HS-5 (cell line): ENCODE measurements at places on chromosomes 7 and 10.

DNA sequence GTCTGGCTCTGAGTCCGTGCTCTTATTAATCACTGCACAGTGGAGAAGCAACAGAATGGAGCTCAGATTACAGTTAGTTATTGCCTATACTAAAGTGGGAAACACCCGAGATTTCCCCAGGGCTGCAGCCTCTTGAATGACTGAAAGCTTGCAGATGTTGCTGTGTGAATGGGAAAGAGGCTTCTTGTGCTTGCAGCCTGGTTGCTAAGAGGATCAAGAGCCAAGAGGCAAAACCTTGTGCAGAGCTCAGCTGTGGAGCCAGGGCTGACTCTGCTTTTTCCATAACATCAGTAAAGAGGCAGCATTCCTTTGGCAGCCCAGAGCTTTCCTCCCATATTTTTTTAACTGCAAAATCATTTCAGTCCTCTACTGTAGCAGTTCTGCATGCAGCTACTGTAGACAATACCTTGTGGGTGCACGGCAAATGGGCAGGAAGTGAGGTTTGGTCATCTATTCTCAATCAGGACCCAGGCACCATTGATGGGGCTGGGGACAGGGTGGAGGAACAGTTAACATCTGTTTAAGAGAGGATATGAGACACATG lies 86.5 kb downstream of the RALA start:
- DNase-seq, result no peak

GRCh38 chr10:113175176-113175575 lies 225.1 kb downstream of the TCF7L2 start:
- DNase-seq, result no peak

DNA sequence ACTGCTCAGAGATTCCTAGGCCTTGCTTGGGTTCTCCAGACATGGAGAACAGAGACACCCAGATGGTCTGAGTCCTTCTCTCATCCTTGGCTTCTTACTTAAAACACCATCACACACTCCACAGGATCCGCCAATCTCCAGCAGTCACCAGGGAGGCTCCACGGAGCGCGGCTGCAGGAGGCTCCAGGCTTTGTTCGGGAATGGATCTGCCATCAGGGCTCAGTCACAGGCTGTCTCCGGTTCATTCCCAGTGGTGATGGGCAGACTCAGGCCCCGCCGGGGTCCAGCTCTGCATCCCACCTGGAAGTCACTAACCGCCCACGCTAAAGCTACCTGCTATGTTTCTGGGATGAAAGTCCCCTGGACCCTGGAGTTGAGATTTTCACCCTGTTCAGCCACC lies 312.9 kb downstream of the TCERG1L start:
- no peak for DNase-seq

- no peak for DNase-seq
Measured at GRCh38 chr7:77337456-77337990, 78.6 kb downstream of the GSAP start.

DNA sequence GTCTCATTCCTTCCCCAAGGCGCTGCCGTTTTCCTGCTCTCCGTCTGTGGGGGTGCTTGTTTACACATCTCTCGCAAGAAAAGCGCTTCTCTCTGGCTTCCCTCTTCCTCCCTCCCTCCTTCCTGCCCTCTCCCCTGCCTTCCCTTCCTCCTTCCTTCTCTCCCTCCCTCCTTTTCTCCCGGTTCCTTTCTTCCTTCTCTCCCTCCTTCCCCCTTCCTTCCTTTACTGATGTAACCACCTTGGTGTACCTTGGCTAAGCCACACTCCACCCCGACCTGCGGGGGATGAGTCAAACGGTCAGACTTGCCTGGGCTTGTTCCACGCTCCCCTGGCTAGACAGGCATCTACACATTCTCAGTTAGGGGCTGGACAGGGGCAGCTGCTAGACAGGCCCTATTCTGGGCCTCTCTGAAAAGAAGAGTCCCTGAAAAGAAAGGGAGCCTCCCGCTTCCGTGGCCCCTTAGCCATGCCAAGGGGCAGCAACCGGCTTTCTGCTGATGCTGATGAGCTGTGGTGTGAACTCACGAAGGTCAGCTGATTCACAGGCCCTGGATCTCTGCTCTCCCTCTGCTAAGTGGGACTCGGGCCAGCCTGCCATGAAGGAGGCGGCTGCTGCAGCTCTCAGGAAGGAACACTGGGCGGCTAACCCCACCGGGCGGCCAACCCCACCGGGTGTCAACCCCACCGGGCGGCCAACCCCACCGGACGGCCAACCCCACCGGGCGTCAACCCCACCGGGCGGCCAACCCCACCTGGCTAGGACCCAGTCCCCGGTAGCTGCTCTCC lies 216.8 kb downstream of the TCERG1L start:
- no peak for DNase-seq

DNA sequence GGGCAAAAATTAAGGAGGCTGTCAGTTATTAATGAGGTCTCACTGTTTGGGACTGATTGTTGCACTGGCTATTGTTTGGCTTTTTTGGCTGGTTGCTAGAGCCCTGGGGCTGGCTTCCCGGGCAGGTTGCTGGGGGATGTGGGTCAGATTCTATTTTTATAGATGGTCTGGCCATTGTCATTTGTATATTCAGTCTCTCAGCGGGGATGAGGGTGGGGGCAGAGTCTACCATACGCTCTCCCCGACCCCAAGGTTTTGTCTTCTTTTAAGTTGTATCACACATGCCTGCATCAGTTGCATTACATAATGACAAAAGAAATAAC lies 84.3 kb upstream of the GRB10 start:
- DNase-seq, result no peak

- peak; percentile 9 for DNase-seq
Measured at GRCh38 chr10:61028861-61029361, 84.9 kb upstream of the RHOBTB1 start.

- no peak for DNase-seq
Measured at GRCh38 chr7:156079156-156079555, 266.9 kb upstream of the SHH start.

- DNase-seq, result no peak
Measured at GRCh38 chr7:156039971-156040677, 227.9 kb upstream of the SHH start.

- no peak for DNase-seq
Measured at GRCh38 chr7:32218741-32219288, 148.6 kb upstream of the PDE1C start.

DNA sequence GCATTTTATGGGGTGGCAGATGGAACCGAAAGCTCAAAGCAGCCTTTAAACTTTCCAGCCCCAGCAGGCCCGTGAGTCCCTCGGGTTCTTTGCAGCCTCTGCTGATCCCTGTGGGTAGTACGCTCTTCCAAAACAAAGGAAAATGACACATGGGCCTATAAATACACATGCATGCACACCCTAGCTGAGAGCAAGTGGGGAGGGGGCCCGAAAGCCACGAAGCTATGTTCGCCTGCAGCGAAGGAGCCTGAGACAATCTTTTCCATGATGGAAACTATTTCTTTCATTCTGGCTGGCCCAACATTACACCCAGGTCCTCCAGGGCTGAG lies 32.2 kb downstream of the CALML5 start:
- DNase-seq, result no peak

GRCh38 chr7:66146701-66147100 lies 32.1 kb downstream of the CRCP start:
- no peak for DNase-seq

DNA sequence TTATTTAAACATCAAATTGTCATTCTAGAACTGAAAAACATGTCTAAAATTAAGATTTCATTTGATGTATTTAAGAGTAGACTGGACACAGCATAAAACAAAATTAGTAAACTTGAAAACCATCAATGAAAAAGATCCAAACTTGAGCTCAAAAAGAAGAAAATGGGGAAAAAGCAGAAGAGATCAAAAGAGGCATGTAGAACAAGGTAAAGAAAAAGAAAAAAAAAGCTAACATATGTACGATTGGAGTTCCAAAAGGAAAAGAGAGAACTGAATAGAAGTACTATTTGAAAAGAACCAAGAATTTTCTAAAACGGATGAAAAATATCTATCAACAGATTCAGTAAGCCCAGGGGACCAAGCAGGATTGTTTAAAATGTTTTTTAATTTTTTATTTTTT lies 3.6 kb downstream of the FBXL13 start:
- DNase-seq, result no peak

DNA sequence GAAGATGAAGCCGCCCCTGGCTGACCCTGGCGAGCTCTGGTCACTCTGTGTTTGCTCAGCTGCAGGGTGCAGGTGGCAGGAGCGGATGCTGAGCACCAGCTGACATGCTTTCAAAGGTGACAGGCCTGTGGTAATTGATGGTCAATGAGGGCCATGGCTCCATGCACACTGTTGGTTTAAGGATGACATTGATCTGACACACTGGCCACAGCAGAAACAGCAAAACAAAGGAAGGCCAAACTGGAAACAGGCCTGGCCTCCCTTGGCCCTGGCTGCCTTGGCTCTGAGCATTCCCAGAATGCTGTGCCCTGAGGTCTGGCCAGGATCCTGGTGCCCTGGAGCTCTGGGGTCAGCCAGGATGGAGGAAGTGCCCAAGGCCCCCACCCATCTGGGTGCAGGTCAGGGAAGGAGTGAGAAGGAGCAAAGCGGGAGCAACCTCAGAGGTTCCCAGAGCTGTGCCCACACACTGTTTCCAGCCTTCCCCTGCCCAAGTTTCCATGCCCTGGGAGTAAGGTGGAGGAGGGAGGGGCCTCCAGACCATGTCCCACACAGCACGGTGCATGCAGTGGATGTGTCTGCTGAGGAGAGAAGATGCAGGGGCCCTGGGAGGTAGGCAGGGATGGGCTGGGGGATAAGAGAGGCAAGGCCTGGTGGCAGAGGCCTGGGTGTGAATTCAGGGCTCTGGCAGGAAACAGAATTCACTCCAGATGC lies 302.2 kb downstream of the RPS24 start:
- peak; percentile 78 for DNase-seq

DNA sequence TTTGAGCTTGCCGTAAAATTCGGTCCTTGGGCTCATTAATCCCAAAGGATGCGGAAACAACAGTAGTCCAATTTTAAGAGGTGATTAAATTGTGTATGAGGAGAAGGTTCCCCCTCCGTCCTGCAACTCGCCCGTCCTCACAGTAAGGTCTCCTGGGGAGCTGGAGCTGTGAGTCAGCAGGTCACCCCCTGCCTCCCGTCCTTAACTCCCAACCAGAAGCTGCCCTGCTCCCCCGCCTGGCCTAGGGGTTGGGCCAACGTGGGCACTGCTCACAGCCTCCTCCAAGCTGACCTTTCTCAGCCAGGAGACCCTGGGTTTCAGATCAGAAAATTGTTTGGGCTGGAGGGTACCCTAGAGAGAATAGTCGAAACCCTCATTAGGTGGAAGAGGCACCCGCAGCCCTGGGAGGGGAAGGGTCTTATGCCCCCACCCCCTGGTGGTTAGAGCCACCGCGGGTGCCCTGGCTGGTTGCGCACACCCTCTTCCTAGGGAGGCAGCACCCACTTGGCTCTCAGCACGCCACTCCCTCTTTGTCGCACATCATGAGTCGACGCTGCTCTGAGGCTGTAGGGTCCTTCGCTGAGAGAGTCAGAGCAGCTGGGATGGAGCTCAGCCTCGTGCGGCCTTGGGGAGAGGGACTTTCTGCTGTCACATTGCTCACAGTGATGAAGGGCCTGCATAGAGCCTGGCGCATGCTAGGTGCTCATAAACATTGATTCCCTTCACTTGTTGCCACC lies 131.2 kb downstream of the TACC2 start:
- no peak for DNase-seq

GRCh38 chr10:124347956-124348355 lies 70.8 kb downstream of the OAT start:
- DNase-seq, result no peak

- no peak for DNase-seq
Measured at GRCh38 chr7:47535035-47535703, 46.7 kb downstream of the TNS3 start.

DNA sequence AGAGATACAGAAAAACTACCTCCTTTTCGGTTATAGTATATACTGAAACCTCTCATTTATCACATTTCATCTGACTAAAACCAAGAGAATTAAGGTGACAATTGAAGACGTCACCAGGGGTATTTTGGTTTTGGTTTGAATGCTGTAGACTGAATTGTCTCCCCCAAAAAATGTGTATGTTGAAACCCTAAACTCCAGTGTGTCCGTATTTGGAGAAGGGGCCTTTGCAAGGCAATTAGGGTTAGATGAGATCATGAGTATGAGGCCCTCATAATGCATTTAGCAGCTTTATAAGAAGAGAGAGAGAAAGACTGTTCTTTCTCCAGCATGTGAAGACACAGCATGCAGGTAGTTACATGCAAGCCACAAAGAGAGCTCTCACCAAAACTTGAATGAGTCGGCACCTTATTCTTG lies 59.5 kb downstream of the CACNA2D1 start:
- DNase-seq, result no peak

- DNase-seq, result no peak
Measured at GRCh38 chr10:129448539-129448938, 18.5 kb upstream of the MGMT start.

- no peak for DNase-seq
Measured at GRCh38 chr7:30699706-30700495, 17.6 kb upstream of the CRHR2 start.

DNA sequence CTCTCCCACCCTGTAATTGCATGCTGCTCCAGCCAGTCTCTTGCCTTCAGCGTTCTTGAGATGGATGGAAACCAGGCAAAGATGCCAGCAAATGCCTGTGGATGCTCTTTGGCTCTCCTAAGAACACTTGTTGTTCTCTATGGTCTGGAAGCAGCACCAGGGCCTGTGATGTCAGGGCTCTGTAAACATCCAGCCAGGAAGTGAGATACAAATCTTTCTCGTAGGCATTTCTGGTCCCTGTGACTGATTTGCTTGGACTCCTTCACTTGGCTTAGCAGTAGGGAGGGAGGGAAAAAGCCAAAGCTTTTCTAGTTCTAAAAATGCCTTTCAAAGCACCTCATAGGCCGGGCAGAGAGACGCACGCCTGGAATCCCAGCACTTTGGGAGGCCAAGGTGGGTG lies 201.3 kb downstream of the REEP3 start:
- no peak for DNase-seq

GRCh38 chr10:84599254-84599653 lies 270.9 kb downstream of the CCSER2 start:
- no peak for DNase-seq

GRCh38 chr10:70233939-70234300 lies 691 bp upstream of the PPA1 start:
- DNase-seq, result no peak

GRCh38 chr7:54814401-54814800 lies 55.4 kb upstream of the SEC61G start:
- no peak for DNase-seq

DNA sequence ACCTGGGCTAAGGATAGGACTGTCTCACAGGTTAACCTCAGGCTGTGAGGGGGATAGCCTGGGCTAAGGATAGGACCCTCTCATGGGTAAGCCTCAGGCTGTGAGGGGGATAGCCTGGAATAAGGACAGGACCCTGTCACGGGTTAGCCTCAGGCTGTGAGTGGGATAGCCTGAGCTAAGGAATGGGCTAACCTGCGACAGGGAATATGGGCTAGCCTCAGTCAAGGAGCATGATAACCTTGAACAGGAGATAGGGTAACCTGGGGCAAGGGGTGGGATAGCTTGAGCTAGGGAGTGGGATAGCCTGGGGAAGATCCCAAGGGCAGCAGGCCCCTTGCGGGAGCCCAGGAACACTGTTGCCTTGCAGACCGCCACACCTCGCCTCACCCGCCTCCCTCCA lies 42.7 kb downstream of the GRID2IP start:
- DNase-seq, result no peak

DNA sequence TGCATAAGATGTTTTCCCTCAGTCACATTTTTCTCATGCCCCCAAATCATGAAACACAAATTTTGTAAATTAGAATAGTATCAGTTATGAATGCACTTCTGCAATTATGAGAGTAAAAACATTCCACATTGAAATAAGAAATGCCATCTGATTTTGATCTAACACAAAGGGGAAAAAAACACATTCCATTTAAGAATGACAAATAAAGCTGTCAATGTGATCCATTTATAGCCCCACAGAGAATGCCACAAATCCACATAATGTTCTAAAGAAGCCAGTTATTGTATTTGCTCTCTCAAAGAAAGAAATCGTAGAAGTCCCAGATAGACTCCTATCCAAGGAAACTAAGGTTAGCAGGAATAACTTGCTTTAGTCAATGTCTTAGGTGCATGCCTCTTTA lies 48.7 kb upstream of the RHOBTB1 start:
- DNase-seq, result no peak
